Osteocyte (in vitro differentiated cells): ENCODE measurements at places on chromosomes 13 and 19. TPM values are rescaled to one million over a fixed set of nuclear protein-coding genes. Genes with fewer than 3 reads are reported as not detected.

DNA sequence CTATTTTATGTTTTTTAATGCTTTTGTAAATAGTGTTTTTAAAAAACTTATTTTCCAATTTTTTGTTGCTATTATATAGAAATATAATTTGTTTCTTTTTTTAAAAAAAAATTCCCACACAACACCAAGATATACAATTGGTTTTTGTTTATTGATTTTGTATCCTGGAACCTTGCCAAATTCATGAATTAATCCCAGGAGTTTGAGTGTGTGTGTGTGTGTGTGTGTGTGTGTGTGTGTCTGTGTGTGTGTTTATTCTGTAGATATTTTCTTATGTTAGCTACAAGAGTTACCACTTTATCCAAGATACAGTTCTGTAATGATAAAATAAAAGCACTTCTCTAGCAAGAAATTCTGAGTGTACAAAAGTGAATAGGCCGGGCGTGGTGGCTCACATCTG is 7.6 kb downstream of the TPRX1 start:
- DNase-seq = no peak

CTXN1 gene
- 28.7 and 28.8 TPM in 2 replicates for total RNA-seq

- DNase-seq = no peak
These were observed 432.6 kb downstream of the ZNF536 start for GRCh38 chr19:30804751-30805150.

DNA sequence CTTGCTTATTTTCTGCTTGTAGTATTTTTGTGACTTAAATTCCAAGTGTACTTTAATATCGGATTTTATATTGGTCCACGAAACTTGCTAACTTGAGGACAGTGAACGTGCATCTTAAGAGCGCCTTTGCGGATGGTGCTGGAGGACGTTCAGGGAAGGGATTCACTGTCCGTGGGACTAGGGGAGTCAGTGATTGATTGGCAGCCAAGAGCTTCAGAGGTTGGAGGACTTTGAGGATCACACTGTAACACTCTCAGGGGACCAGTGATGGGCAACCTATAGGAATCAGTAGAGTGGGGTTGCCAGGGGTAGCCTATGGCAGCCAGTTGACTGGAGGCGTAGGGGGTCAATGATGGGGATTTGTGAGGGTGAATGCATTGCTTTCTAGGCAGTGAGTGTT is 516 bp downstream of the ZNF175 start:
- no peak for DNase-seq

DNA sequence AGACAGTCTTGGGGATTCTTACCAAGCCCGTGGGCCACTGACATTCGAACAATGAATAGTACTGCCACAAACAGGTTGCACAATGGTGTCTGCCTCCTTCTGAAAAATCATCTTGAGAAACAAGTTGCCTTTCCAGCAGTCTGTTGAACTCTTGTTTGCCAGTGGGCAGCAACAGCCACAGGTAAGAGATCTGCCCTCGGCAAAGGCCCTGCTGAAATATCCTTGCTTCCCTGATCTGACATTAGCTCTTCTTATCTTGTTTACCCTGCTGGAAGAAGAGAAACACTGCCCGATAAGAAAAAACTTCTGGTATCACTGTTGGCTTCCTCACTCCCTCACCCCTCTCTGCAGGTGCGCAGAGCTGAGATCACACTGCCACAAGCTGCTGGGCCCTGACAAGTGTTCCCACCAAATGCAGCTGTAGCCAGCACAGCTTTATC is 2.0 kb downstream of the DOCK9 start:
- DNase-seq = no peak

DNA sequence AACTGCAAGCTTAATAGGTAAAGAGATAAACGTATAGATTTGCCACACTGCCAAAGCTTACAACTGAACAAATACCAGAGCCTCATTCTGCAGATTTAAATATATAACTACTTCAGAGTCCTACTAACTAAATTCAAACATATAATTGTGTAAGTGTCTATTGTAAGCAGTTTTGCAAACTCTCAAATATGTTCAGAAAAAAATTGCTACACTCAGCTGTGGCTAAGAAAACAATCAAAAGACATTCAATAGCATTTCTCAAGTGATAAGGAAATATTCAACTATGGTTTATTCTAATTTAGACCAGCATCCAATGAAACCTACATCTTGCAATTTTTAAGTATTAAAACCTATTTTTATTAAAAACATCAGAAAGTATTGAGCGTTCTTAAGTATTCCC is 202.4 kb downstream of the KCTD12 start:
- DNase-seq = no peak

GRCh38 chr19:30165228-30165813 is 206.9 kb upstream of the ZNF536 start:
- no peak for DNase-seq

GRCh38 chr19:13883516-13884064 is 6.7 kb downstream of the NANOS3 start:
- DNase-seq = no peak

DNA sequence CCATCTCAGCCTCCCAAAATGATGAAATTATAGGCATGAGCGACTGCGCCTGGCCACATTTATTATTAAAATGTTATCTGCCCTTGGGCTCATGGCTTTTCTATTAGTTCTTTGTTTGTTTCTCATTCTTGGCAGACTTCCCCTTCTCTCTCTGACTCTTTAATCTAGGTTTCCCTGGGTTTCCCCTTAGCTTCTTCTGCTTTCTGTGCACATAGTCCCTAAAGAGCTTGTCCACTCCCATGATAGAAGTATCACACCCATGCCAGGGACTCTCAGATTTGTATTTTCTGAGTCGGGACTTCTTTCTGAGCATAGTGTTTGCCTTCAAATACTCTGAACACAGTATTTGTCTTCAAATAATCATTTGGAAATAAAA is 38.6 kb upstream of the ITM2B start:
- no peak for DNase-seq

DNA sequence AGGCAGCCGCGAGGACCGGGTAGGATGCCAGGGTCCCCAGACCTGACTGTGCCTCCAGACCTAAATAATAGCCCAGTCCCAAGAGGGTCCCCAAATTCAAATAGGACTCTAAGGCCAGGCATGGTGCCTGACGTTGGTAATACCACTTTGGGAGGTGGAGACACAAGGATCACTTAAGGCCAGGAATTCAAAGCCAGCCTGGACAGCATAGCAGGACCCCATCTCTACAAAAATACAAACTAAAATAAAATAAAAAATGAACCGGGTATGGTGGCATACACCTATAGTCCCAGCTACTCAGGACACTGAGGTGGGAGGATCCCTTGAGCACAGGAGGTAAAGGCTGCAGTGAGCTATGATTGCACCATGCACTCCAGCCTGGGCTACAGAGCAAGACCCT is 5.4 kb upstream of the APLP1 start:
- no peak for DNase-seq

GRCh38 chr13:25939961-25940687 is 111.7 kb downstream of the SHISA2 start:
- DNase-seq = no peak

GRCh38 chr13:39038569-39039030 is 344 bp downstream of the NHLRC3 start:
- no peak for DNase-seq

DNA sequence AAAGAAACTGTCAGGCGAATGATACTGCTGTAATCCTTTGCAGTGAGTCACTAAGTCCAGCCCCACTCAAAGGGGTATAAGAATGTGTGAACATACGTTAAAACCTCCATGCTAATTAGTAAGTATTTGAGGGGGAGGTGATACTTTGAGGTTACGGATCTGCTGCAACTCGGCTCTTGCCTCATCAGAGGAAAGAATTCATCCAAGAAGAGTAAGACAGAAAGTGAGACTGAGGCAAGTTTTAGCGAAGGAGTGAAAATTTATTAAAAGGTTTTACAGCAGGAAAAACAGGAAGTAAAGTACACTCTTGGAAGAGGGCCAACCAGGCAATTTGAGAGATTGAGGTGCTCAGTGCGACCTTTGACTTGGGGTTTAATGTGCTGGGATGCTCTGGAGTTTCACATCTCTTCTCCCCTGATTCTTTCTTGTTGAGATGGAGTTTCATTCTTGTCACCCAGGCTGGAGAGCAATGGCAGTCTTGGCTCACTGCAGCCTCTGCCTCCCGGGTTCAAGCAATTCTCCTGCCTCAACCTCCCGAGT is 9.8 kb downstream of the CLEC4M start:
- no peak for DNase-seq

DNA sequence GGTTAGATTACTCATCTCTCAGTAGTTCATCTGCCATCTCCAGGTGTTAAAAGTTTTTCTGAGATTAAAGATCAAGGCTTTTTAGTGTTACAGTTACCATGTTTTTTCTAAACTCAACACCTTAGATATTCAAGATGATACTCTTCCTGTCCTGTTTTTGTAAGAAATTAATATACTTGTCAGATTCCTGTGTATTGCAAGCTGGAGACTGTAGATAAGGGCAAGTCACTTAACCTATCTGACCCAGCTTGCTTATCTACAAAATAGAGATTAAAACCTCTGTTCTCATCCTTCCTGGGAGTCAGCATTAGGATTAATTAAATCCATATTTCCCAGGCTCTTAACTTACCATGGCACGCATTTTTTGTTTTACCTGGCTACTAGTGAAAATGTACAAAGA is 25.2 kb downstream of the SUGT1 start:
- DNase-seq = no peak

DNA sequence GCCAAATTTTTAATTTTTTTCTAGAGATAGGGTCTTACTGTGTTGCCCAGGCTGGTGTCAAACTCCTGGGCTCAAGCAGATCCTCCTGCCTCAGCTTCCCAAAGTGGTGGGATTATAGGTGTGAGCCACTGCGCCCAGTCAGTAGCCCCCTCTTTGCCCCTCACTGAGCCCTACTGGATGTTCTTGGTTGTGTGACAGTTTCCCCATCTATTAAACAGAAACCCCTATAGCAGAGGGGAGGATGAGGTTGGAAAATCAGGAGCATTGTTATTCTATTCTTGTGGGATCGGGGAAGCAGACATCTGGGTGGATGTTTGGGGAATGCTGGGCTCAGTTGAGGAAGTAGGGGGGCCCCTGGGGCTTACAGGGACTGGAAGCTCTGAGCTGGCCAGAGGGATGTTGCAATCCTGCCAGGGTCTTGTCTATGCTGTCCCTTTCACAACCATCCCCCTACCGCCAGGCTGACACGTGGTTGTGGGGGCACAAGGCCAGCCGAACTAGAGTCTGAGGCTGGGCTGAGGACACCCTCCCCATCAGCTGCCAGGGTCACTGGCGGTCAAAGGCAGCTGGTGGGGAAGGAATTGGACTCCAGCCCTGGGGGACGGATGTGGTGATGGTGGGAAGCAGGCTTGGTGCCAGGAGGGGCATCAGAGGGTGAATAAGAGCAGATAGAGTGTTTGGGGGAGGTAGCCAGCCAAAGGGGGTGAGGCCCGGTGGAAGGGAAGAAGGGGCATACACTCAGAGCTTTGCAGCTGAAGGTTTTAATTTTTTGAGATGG is 10.9 kb downstream of the APOC1 start:
- no peak for DNase-seq

DNA sequence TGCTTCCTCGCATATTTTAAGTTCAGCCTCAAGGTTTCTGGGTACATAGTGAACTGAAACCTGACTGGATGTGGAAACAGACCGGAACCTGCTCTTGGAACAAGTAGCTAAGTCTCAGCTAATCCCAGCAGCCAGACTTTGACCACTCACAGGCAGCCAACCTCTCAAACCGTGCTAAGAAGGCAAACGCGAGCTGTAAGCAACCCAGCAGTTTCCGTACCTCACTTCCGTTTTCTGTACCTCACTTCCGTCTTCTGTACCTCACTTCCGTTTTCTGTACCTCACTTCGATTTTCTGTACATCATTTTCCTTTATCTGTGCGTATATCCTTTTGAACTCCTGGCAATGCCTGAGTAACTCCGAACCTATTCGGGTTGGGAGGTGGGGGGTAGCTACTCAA is 96.8 kb downstream of the SUCLA2 start:
- DNase-seq = no peak

- DNase-seq = no peak
These were observed 211.6 kb downstream of the PCDH20 start for GRCh38 chr13:61204025-61204424.

GRCh38 chr19:4456843-4457653 is 546 bp downstream of the UBXN6 start:
- DNase-seq = no peak

DNA sequence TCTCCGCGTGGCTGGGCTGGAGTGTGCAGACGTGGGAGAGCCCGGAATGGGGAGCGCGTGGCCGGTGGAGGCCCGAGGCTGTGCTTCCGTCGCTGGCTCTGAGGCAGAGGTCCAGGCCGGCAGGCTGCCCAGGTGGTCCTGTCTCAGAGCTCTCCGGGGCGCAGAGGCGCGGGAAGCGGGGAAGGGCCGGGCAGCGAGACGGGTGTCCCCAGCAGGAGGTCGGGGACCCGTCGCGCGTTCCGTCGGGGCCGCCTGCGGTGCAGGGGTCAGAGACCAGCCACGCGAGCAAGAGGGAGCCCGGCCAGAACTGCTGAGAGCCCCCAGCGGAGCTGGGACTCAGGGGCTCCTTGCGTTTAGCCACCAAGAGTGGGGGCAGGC is 1.3 kb upstream of the C1QTNF9 start:
- no peak for DNase-seq

PLA2G4C gene
- total RNA-seq = 4.8 and 5.5 TPM in 2 replicates

- DNase-seq = no peak
These were observed 161.4 kb downstream of the EFNB2 start for GRCh38 chr13:106373989-106374572.

NTN5 gene
- total RNA-seq = 1.3 and 1.7 TPM in 2 replicates

DNA sequence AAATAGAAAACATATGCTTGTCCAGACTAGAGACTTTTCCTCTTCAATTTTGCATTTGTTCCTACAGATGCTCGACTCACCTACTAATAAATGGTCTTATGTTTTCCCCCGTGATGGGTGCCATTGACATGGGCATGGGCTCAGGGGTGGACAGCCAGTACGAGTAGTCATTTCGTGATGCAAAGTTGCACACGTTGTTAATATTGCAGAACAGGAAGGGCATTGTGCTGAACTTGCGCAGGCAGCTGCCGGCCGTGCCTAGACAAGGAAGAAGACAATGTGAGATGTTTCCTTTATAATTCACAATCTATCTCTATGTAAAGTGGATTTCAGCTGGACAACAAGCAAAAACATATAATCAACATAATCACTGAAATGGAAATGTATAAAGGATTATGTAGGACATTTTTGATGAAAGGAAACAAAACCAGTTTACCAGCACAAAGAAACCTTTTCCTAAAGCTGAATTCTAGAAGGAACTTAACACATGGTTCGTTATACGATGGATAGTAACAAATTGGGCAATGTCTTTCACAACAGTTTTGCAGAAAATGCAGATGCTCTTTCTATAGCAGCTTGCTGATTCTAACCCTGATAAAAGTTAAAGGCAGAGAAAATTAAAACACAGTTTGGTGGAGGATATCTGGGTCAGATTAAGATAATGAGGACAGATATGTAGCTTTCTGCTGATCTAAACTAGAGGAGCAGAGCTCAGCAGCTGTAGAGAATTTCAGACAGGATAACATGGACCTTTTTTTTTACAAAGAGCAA is 145.7 kb downstream of the COL4A1 start:
- DNase-seq = peak; percentile 42

GRCh38 chr13:109274188-109274821 is 512.1 kb downstream of the IRS2 start:
- DNase-seq = no peak

GRCh38 chr19:781800-782184 is 15.5 kb upstream of the PTBP1 start:
- DNase-seq = no peak

DNMT1 gene
- total RNA-seq = 82.3 and 87.2 TPM in 2 replicates

SPC24 gene
- 11.9 and 13.5 TPM in 2 replicates for total RNA-seq
